Urinary bladder (tissue), 4 donors: ENCODE measurements at places on chromosomes 12 and 14. TPM values are rescaled to one million over a fixed set of nuclear protein-coding genes. Genes with fewer than 3 reads are reported as not detected.

The LYZ gene
- total RNA-seq = 33.0 TPM

The TCL1A gene
- 2.0 TPM for total RNA-seq

The SMOC1 gene
- 8.0 TPM for total RNA-seq

The KRT83 gene
- total RNA-seq = not detected

The NKX2-1 gene
- not detected for total RNA-seq

The SLC25A47 gene
- total RNA-seq = not detected

The GLIPR1L1 gene
- not detected for total RNA-seq

The PAPLN gene
- 4.8 TPM for total RNA-seq

The TMPRSS12 gene
- total RNA-seq = not detected

The ABCD2 gene
- 5.1 TPM for total RNA-seq

The SYT1 gene
- 13.8 TPM for total RNA-seq

DNA sequence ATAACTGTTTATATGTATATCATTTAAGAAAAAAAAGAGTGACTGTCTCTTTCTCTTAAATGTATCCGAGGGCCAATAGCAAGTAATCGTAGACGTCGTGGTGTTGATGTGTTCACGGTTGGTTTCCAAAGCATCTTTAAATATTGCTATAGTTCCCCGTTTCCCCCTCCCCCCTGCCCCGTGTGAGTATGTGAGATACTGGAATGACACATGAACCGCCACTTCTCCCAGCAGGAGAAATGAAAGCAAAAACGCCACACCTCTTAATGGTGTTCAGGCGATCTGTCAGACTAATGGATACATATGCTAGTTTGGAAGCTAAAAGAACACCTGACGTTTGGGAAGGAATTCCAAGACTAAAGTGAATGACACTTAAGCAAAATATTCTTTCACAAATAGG is 258.3 kb downstream of the FOXN3 start:
- no peak for DNase-seq

DNA sequence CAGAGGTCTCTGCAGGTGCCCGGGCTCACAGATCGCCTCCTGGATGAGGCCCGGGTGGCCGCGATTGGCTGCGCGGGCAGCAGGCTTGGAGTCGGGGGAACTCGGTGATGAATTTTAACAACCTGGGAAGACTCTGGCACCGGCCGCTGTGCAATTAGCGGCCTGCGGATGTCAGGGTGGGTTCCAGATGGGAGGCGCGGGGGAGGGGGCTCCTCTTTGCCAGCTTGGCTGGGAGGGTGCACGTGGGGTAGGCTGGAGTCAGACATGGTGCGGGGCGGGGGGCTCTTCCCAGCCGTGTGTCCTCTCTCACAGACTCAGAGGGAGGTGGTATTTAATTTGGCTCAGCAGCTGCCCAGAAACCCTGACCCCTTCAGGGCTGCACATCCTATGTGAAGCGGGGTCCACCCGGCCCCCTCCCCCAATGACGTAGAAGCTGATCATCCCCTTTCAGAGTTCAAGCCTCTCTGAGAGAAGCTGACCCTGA is 81.4 kb downstream of the KIF26A start:
- no peak for DNase-seq

DNA sequence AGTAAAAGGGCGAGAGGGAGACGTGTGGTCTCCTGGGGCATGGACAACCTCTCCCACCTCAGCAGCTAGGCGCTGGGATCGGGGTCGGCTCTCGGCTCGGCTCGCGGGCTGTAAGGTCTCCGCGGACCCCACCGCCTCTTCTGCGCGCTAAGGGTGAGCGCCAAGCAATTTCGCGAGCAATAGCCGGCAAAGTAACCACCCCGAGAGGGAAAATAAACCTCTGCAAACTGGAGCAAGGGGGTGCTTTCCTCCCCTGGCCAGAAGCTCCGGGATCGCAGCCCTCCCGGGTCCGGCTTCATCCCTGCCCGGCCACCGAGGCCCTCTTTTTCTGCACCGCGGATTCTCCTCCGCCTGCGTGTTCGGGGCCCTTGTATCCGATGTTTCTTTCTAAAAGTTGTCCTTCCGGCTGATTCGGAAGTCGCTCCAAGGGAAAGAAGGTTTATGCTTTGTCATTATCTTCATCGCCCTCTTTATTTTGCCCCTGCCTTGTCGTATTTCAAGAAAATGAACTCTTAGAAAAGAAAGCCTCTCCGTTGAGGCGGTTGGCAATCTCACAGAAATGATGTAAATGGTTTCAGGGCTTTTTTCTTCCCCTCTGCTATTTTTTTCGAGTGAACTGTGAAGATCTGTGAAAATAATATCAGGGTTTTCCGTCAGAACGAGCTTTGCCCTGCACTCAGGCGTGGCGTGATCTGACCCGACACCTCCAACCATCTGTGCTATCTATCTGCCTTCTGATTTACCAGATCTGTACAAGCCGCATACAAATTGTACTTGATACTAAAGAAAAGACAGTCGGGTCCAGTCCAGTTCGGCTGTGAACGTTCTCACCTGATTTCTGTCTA is 1.7 kb upstream of the SIX6 start:
- no peak for DNase-seq

- no peak for DNase-seq
These were observed 75.2 kb downstream of the SPRING1 start for GRCh38 chr12:116662612-116663144.

DNA sequence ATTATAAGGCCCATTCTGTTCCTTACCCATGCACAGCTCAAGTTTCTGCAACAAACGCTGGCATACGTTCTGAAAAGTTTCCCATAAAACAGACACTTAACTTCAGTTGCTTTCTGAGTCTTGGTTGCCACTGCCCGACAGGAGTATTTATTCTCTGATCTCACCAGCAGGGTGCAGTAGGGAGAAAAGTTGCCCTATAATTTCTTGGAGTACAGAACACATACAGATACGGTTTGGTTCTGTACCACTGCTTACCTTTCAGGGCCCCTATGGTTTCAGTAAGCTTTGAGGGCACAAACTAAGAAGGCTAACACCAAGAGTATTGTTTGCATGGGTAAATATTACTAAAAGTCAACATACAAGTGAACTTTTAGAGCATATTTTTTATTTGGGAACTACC is 77.9 kb downstream of the SPATA7 start:
- DNase-seq = no peak

DNA sequence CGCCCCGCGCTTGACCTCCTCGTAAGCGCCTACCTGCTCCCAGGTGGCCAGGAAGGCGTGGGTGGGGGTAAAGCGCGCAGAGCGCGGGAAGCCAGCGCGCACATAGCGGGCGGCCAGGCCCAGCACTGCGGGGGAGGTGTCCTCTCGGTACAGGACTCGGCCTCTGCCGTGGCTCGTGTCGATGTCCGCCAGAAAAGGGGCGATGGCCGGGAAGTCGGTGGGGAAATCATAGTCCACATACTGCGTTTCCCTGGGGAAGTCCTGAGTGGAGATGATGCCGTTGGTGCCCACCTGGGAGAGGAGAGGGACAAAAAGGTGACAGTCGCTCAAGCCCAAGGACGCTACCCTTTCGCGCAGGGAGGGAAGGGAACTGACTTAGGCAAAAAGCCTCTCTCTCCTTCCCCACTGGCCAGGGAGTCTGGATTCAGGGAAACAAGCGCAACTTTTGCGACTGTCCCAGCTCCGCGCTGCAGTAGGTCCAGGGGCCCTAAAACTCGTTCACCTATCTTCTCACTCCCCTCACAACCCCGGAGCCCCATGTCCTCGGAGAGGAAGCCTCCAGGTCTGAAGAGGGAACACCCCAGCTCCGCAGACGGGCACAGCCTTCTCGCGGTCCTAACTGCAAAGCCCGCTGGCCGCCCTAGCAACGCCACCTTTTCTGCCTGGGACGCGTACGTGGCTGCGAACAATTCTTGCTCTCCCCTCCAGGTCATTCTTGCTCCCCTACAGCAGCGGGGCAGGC is 815 bp downstream of the NID2 start:
- DNase-seq = no peak

GRCh38 chr12:9960590-9960989 is 10.6 kb upstream of the CLEC12A start:
- DNase-seq = no peak

DNA sequence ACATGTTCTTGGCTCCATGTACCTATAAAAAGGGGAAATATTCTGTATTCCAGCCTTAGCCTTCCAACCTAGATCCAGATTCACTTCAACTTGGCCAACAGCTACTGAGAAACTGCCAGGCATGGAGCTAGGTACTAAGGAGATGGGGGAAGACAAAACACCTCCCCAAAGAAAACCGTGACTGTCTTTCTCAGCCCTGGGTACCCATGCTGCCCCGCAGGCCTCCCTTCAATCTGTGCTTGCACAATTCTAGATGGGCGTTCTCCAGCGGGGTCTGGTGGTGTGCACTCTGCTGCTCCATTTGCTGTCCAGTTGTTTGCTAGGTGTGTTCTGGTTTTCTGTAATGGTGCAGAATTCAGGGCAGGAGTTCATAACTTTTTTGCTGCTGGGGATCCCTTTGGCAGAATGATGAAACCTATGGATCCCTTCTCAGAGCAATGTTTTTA is 817 bp upstream of the KRT4 start:
- no peak for DNase-seq

DNA sequence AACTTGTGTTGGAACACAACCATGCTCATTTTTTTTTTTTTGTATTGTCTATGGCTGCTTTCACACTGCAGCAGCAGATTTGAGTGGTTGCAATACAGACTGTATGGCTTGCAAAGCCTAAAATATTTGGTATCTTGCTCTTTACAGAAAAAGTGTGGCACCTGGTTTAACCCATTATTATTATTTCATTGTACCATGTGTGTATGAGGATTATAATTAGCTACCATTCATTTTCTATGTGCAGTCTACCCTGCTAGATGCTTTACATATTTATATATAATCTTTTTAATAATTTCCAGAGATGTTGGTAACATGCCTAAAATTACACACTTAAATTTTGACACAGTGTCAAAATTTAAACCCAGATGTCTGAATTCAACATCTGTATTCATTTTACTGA is 37.7 kb downstream of the SPATS2 start:
- no peak for DNase-seq

DNA sequence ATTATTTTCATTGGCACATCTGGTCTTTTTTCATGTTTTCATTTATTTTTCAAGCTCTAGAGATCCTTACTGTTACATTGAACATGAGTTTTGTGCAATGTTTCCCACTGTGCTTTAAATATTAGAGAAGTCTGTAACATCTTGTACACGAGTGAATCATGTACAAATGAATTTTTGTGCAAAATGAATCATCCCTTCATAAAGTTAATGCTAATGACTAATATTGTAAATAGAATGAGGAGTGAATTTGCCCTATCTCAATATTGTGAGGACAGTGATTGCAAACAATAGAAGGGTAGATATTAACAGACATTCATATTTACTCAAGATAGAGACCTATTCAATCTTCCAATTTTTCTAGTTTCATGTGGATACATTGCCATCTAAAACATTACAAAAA is 463.3 kb upstream of the FOXG1 start:
- DNase-seq = no peak

GRCh38 chr12:19191089-19191488 is 61.6 kb downstream of the PLEKHA5 start:
- no peak for DNase-seq

DNA sequence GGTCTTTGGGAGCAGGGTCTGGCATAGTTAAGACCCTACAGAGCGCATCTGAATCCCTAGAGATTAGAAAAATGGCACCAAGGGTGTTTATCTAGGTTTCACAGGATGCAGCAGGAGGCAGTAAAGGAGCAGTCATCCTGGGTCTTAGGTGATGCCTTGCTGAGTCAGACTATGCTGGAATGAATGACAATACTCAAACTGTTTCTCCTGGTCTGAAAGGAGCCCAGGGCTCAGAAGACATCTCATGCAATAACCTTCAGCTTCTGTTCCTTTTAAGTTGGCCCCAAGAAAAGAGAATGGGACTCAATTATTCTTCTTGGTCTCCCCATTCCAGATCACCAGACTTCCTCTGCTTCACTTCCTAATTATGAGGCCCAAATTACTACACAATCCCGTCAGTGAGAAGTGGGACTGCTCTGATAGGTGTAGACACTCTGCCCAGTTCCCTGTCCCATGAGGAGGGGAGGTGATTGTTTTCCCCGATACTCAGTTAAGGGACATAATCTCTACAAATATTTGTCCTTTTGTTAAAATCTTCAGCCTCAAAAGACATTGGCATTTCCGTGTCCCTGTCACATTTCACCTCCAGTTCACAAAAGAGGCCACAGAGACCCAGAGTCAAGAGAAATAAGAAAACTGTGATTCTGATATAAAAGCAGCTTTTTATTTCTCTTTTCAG is 14.8 kb upstream of the APOF start:
- DNase-seq = no peak

GRCh38 chr14:65333943-65334687 is 78.4 kb upstream of the FUT8 start:
- no peak for DNase-seq

- no peak for DNase-seq
These were observed 787 bp downstream of the HECTD4 start for GRCh38 chr12:112381406-112381882.

DNA sequence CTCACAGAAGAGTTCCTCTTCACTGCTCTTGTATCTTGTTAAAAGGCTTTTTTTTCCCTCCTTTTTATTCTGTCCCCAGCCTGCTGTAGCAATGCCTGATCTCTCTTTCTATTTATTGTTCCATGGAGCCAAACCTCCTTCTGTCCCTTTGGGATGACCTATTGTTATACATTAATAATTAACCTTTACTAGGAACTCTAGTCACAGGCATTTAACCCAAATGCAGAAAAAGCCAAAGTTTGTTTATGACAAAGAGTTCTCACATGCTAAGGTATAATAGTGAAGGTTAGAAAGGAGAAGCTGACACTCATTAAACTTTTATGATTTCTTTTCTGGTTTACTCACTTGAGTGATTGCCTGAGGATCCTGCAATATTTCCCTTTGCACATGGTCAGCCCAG is 535.8 kb downstream of the NRXN3 start:
- no peak for DNase-seq

GRCh38 chr14:104868060-104868740 is 3.1 kb downstream of the CEP170B start:
- DNase-seq = no peak

DNA sequence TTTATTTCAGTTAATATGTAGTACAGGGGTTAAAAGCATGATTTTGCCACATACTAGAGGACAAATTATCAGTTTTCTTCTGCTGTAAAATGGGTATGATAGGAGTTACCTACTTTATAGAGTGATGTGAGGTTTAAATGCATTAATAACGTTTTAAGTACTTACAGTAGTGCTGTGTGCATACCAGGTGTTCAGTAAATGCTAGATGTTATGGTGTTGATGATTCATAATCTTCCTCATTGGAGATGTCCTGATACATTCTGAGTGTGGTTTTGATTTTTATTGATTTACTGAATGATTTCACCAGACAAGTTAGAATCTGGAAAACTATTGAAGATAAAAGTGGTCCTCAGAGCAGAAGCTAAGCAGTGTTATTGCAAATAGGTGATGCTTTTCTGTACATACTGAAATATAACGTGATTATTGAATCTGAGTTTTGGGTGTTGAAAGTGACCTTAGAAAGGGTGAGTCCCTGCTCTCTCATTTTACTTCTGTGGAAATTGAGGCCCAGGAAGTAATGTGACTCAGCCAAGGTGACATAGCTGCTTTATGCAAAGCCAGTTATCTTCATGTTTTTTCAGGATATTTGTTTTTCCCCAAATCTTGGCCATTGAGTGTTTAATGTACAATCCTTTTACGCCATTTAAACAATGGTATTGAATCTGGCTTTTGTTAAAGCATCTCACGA is 54.7 kb downstream of the VRK1 start:
- no peak for DNase-seq
